ENCODE measurements at places on chromosomes 16 and 17.

- DNase-seq, result peak; percentile 54
These were observed 935 bp downstream of the USP32 start for GRCh38 chr17:60390925-60391470.

GRCh38 chr17:78176548-78177025, 8.2 kb downstream of the SYNGR2 start:
- DNase-seq, result peak; percentile 49

DNA sequence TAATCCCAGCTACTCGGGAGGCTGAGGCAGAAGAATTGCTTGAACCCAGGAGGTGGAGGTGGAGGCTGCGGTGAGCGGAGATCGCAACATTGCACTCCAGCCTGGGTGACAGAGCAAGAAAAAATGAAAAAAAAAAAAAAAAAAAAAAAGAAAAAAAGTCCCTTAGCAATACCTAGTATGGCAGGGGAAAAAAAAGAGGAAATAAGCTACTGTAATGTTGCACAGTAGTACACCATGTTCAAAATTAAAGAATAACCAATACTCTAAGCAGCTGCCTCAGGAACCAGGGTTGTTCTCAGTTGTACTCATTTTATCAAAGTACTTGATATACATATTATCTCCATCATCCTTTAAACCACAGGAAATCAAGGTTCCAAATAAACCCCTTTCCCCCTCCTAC, 17.3 kb upstream of the TXNDC11 start:
- DNase-seq, result no peak

- no peak for DNase-seq
These were observed 3.5 kb upstream of the UQCC4 start for GRCh38 chr16:1424028-1424427.

All from fibroblast of the aortic adventitia (primary cell).